ENCODE measurements at places on chromosomes 4 and X. TPM values are rescaled to one million over a fixed set of nuclear protein-coding genes. Genes with fewer than 3 reads are reported as not detected.

DNA sequence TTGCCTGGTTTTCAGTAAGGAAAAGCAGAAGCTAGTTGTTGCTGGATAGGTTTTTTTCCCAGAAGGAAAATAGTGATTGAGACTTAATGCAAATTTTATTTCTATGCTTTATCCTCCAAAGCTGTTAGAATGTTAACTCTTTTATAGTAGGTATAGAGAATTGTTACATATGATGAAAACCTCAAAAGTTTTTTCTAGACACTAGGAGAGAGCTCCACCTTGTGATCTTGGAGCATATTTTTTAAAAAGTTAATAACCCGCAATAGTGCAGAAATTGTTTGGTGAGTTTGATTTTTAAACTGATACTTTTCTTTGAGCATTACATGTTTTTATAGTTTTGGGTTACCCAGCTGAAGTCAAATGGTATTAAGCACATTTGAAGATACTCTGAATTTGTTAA, 56.5 kb downstream of the STAG2 start:
- no peaks in the 10 kb centered on the region for H3K27me3 ChIP-seq
- no peaks in the 10 kb centered on the region for H3K36me3 ChIP-seq
- H3K4me1 ChIP-seq = no peaks in the 10 kb centered on the region
- H3K27ac ChIP-seq = no peak overlapping the region
- H3K4me3 ChIP-seq = no peak overlapping the region

DNA sequence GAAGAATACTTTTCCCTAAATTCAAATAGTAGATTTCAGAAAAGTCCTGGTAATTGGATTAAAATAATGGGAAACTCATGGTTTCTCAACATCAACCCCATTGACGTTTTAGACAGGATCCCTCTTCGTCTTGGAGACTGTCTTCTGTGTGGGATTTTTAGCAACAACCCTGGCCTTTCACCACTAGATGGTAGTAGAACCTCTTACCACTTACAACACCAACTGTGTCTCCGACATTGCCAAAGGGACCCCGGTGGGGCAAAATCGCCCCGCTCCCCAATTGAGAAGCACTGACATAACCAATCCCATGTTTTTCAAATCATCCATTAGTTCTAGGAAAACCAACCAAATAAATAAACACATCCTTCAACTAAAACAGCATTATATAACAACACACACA, 16.9 kb upstream of the ANOS1 start:
- no peak overlapping the region for H3K27ac ChIP-seq
- no peaks in the 10 kb centered on the region for H3K27me3 ChIP-seq
- no peak overlapping the region for H3K4me3 ChIP-seq
- H3K4me1 ChIP-seq = no peaks in the 10 kb centered on the region

- H3K36me3 ChIP-seq = no peaks in the 10 kb centered on the region
- no peak overlapping the region for H3K27ac ChIP-seq
- H3K4me1 ChIP-seq = no peaks in the 10 kb centered on the region
- H3K4me3 ChIP-seq = no peak overlapping the region
- H3K27me3 ChIP-seq = no peaks in the 10 kb centered on the region
These were observed 177.4 kb downstream of the SPRY1 start for GRCh38 chr4:123573866-123574508.

DNA sequence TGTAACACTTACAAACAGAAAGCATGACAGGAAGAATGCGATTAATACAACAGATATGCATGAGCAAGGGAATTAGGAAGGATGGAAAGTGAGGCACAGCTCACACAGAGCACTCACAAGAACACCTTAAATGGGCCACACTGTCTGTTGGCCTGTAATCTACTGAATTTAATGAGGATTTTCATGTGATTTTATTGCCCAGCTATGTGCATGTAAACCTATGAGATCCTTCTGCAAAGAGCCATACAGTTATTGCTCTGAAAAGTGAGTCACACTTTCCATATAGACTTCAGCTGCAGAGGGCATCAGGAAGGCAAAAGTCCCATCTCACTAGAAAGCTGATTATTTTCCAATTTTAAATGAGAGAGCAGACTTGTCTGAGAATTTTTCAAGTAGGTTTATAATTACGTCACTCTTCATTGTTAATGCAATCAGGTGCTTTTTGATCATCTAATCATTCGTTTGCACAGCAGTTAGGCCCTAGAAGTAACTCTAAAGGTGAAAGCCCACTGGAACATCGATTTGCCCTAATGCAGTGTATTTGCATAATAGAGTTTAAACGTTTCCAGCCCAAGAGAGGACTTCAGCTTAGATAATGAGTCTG, 832.7 kb upstream of the INTU start:
- H3K27ac ChIP-seq = no peak overlapping the region
- DNase-seq = no peak
- no peaks in the 10 kb centered on the region for H3K4me1 ChIP-seq
- H3K36me3 ChIP-seq = no peaks in the 10 kb centered on the region
- H3K27me3 ChIP-seq = no peaks in the 10 kb centered on the region

DNA sequence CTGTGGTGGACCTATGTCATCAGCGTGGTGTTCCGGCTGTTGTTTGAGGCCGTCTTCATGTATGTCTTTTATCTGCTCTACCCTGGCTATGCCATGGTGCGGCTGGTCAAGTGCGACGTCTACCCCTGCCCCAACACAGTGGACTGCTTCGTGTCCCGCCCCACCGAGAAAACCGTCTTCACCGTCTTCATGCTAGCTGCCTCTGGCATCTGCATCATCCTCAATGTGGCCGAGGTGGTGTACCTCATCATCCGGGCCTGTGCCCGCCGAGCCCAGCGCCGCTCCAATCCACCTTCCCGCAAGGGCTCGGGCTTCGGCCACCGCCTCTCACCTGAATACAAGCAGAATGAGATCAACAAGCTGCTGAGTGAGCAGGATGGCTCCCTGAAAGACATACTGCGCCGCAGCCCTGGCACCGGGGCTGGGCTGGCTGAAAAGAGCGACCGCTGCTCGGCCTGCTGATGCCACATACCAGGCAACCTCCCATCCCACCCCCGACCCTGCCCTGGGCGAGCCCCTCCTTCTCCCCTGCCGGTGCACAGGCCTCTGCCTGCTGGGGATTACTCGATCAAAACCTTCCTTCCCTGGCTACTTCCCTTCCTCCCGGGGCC, 1.2 kb downstream of the GJB1 start:
- no peak for DNase-seq
- H3K4me1 ChIP-seq = no peaks in the 10 kb centered on the region
- H3K27ac ChIP-seq = no peak overlapping the region
- H3K27me3 ChIP-seq = no peaks in the 10 kb centered on the region
- H3K4me3 ChIP-seq = no peak overlapping the region

The TMPRSS11B gene
- polyA plus RNA-seq = 0.13 TPM

Data from heart right ventricle (tissue), 16 donors.